ENCODE measurements at places on chromosomes 5 and 9. TPM values are rescaled to one million over a fixed set of nuclear protein-coding genes. Genes with fewer than 3 reads are reported as not detected.

SPATA31C1 gene
- total RNA-seq: not detected

FOXD4L5 gene
- 1.2 TPM for total RNA-seq

TAF11L5 gene
- total RNA-seq: not detected

PTGES gene
- 1.1 TPM for total RNA-seq
